ENCODE measurements at places on chromosomes 7 and 10.

DNA sequence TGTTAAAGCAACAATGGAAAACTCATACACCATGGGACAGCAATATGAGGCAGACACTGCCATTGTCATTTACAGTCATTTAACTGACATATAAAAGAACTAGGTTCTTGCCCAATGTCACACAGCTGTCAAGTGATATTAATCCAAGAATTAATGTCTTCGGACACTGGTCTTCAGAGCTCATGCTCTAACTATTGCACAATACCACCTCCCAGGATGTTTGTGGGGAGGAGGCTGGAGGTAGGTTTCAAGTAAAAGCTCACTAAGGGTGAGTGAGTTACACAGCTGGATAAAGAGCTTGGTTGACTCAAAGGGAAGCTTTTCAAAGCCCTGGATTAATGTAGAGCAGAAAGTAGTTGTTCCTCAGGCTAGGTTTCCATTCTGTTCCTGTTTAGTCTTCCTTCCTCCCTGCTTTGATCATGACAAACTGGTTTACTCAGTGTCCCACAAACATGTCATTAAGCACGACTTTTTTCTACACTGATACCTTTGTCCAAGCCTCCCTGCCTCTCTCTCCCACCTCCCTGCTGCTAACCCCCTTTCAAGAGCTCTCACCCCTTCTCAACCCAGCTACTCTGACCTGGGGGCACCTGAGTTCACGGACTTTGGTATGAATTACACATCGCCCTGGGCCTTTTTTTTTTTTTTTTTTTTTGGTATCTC lies 987 bp upstream of the EXOC6 start:
- DNase-seq, result no peak

DNA sequence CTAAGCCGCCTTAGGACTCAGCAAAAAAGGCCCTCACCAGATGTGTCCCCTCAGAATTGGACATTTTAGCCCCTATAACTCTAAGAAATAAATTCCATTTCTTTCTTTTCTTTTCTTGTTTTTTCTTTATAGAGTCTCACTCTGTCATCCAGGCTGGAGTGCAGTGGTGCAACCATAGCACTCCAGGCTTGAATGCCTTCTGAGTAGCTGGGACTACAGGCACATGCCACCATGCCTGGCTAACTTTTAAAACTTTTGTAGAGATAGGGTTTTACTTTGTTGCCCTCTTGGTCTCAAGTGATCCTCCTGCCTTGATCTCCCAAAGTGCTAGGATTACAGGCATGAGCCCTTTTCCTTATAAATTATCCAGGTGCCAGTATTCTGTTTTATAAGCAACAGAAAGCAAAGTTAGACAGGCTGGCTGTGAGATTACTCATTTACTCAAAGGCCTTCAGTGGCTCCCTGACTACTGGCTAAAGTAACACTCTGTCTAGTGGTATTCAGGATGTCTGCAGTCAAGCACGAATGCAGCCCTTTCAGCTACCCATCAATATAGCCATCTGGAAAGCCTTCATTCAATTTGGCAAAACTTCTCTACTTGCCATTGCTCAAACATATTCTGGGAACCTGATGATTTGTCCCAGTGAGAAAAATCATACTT lies 128.6 kb downstream of the ICA1 start:
- no peak for DNase-seq

- no peak for DNase-seq
Observed at GRCh38 chr7:108794466-108794865, 224.8 kb downstream of the DNAJB9 start.

- no peak for DNase-seq
Observed at GRCh38 chr10:101903827-101904550, 60.4 kb upstream of the KCNIP2 start.

DNA sequence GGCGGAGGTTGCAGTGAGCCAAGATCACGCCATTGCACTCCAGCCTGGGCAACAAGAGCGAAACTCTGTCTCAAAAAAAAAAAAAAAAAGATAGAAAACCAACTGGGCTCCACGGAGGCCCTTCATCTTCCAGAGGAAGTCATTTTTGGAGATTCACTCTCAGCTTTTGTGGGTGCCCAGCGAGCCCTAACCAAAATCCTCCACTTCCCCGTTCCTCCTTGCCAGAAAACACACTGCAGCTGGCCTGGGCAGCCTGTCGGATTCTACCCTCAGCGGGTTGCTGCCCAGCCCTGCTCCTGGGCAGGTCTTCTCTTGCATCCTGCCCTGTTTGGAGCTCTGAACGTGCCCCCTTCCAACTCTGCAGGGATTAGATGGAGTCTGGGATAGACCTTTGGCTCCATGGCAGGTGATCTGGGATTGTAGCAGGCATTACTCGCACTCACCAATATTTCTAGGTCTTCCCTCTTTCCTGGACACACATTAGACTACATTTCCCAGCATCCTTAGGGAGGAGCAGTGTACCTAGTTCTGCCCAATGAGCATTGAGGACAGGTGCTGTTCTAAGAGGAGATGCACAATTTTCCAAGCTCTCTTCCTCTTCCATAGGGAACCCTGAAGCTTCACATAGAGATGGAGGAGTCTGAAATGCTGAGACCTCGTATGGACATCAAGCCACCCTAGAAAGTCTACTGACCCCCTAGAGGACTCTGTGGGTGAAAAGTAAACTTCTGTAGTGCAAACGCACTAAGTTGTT lies 4.6 kb downstream of the GRID2IP start:
- no peak for DNase-seq

- no peak for DNase-seq
Observed at GRCh38 chr7:7476381-7476780, 59.3 kb downstream of the COL28A1 start.

All from NCI-H2081 treated with DMSO at 0.1 percent for 48 hours (cell line).